ENCODE measurements at places on chromosomes 1 and 21. TPM values are rescaled to one million over a fixed set of nuclear protein-coding genes. Genes with fewer than 3 reads are reported as not detected.

- peak overlapping the region; percentile 46 for H3K4me3 ChIP-seq
- peak overlapping the region; percentile 97 for H3K27ac ChIP-seq
- peaks cover 79% of the 10 kb centered on the region for H3K4me1 ChIP-seq
- DNase-seq = peak; percentile 87
- H3K36me3 ChIP-seq = peaks cover 13% of the 10 kb centered on the region
Observed at GRCh38 chr1:19448491-19449439, 36.6 kb downstream of the CAPZB start.

SLAMF9 gene
- not detected for total RNA-seq

ASTN1 gene
- total RNA-seq = under 0.01 TPM

DNA sequence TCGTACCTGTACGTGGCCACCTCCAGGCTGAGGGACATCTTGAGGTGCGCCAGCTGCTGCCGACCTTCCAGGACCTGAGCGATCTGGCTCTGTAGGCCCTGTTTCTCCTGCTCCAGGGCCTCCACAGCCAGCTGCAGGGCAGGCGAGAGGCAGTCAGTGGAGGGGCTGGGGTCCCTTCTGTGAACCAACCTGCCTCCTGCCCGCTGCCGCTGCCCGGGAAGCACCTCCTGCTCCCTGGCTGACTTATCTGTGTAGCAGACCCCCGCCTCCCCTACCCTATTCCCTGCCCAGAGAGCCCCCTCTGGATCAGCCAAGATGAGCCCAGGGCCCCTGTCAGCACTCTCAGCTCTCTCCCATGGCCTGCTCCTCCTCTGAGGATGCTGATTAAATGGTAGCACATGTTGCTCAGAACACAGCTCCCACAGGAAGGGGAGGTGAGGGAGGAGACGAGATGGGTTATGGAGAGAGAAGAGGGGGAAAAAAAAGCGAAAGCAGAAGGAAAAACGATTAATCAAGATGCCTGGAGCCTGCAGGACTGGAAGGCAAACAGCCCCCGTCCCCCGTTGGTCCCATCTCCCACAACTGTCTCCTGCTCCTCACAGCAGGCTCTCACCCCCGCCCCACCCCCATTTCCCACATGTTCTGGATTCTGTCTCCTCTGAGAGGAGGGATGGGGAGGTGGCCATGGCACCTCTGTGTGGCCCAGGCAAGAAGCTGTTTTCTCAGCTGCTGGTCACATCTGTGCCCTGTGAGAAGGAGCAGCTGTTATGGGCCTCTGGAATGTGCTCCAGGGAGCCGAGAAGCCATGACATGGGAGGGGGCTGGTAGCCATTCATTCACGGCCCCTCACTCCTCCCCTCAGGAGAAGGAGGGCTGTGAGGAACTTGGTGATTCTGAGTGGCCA, 1.7 kb downstream of the NES start:
- peaks cover 16% of the 10 kb centered on the region for H3K4me1 ChIP-seq
- H3K27ac ChIP-seq = no peak overlapping the region
- H3K4me3 ChIP-seq = peak overlapping the region; percentile 68

GRCh38 chr1:2255420-2256369, 27.6 kb downstream of the SKI start:
- DNase-seq = no peak
- peaks cover 16% of the 10 kb centered on the region for H3K4me1 ChIP-seq
- H3K27me3 ChIP-seq = no peaks in the 10 kb centered on the region
- H3K27ac ChIP-seq = peak overlapping the region; percentile 83
- peaks cover 14% of the 10 kb centered on the region for H3K36me3 ChIP-seq

TRIM46 gene
- total RNA-seq = 3.3 TPM

GBP7 gene
- not detected for total RNA-seq

ELOVL1 gene
- total RNA-seq = 35.9 TPM

DNA sequence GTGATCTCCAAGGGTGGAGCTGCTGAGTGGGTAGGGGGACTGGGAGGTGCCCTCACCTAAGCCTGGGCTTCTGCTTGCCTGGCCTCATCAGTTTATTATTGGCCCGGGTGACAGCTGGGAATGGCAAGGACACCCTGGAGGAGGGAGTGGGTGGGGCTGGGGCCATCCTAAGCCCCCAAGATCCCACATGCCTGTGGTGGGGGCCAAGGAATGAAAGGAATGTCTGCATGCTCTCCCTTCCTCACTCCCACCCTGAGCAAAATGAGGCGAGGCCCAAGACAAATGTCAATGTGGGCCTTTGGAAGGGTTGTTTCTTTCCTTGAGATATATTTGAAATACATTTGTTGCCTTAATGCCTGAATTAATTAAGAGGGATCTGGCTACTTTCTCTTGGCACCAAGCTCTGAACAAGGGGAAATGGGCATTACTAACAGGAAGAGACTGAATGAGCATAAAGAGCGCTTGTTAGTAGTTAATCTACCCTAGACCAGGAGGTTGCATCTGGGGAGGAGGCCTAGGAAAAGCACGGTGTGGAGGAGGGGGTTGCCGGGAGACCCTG, 19.7 kb upstream of the CHI3L1 start:
- no peaks in the 10 kb centered on the region for H3K36me3 ChIP-seq
- H3K27me3 ChIP-seq = no peaks in the 10 kb centered on the region

GRCh38 chr1:37722181-37723071, 30.1 kb downstream of the CDCA8 start:
- H3K36me3 ChIP-seq = no peaks in the 10 kb centered on the region
- DNase-seq = peak; percentile 62
- H3K27me3 ChIP-seq = peaks cover 35% of the 10 kb centered on the region
- H3K4me1 ChIP-seq = peaks cover 14% of the 10 kb centered on the region

ADAMTS4 gene
- 1.4 TPM for total RNA-seq

DNA sequence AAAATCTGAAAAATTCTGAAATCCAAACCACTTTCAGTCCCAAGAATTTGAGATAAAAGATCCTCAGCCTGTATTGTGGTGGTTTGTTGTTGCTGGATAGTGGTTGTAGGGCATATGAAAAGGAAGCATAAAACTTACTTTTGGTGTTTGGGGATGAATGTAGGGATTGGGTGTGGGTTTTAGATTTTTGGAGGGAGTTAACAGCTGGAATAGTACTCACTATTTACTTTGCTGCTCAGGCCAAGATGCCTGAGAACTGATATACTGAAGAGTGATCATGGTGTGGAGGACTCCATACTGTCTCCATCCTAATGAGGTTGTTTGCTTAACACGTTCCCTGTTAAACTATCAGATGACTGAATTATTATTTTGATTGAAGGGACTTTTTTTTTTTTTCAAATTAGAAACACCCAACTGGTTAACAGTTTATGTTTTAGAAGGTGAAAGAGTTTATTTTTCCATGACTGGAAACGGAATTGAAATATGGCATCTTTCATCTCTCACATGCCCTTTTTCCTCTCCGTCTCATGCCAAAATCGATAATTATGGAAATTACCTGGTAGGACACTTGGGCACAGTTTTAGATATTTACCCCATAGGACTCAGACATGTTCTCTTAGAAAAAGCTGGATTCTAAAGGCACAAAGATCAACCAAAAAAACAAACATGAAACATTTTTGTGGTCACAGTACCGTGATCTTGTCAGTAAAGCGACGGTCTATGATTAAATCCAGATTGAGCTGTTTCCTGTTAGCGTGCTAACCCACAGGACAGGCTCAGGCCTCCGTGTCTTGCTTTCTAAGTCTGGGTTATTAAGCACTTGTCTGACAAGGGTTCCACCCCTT, 37.3 kb downstream of the RGL1 start:
- peaks cover 41% of the 10 kb centered on the region for H3K4me1 ChIP-seq
- H3K27me3 ChIP-seq = no peaks in the 10 kb centered on the region
- peak; percentile 51 for DNase-seq
- peak overlapping the region; percentile 81 for H3K27ac ChIP-seq
- H3K36me3 ChIP-seq = no peaks in the 10 kb centered on the region
- H3K4me3 ChIP-seq = peak overlapping the region; percentile 48

KCNJ6 gene
- 0.36 TPM for total RNA-seq

GRCh38 chr1:4585216-4585615, 69.2 kb upstream of the AJAP1 start:
- H3K36me3 ChIP-seq = no peaks in the 10 kb centered on the region
- no peak for DNase-seq
- no peak overlapping the region for H3K4me3 ChIP-seq
- H3K4me1 ChIP-seq = no peaks in the 10 kb centered on the region
- no peak overlapping the region for H3K27ac ChIP-seq
- H3K27me3 ChIP-seq = no peaks in the 10 kb centered on the region

GRCh38 chr1:96688767-96689166, 32.8 kb upstream of the PTBP2 start:
- H3K4me3 ChIP-seq = no peak overlapping the region
- H3K36me3 ChIP-seq = no peaks in the 10 kb centered on the region
- H3K4me1 ChIP-seq = no peaks in the 10 kb centered on the region
- no peaks in the 10 kb centered on the region for H3K27me3 ChIP-seq
- no peak for DNase-seq

GRCh38 chr1:179288977-179289376, 4.6 kb upstream of the SOAT1 start:
- H3K27me3 ChIP-seq = no peaks in the 10 kb centered on the region
- no peak overlapping the region for H3K4me3 ChIP-seq
- no peaks in the 10 kb centered on the region for H3K36me3 ChIP-seq
- no peak overlapping the region for H3K27ac ChIP-seq

DNA sequence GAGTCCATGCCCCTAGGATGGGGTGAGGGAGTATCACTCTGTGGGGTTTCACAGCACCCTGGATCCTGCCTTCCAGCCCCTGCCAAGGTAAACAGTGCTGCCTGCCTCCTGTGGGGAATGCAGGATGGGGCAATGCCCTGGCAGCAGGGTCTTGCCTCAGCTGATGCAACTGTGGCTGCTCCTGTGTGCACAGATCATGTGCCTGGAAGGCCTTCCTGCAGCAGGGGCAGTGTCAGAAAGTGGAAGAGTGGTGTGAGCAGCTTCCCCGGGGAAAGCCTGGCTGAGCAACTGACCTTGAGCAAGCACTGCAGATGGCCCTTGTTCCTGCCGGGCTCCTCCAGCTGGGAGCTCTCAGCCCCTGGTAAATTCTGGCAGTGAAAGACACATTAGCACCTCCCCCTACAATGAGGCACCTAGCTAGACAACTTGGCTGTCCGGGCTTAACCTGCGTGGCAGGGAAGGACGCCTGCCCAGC, 9.9 kb downstream of the TOR3A start:
- H3K27ac ChIP-seq = peak overlapping the region; percentile 65
- H3K27me3 ChIP-seq = no peaks in the 10 kb centered on the region
- peaks cover 68% of the 10 kb centered on the region for H3K36me3 ChIP-seq
- peaks cover 22% of the 10 kb centered on the region for H3K4me1 ChIP-seq

- H3K27me3 ChIP-seq = peaks cover 25% of the 10 kb centered on the region
- peak; percentile 61 for DNase-seq
- no peak overlapping the region for H3K4me3 ChIP-seq
Observed at GRCh38 chr1:204344665-204345355, 14.9 kb downstream of the PLEKHA6 start.

- peak overlapping the region; percentile 52 for H3K4me3 ChIP-seq
- DNase-seq = no peak
Observed at GRCh38 chr1:89069951-89070350, 4.9 kb upstream of the GBP1 start.

HES2 gene
- total RNA-seq = not detected

MECR gene
- total RNA-seq = 25.6 TPM

CREG1 gene
- total RNA-seq = 150 TPM

GRCh38 chr1:194225821-194226220, 1039.4 kb upstream of the B3GALT2 start:
- no peaks in the 10 kb centered on the region for H3K27me3 ChIP-seq
- no peak overlapping the region for H3K4me3 ChIP-seq
- no peaks in the 10 kb centered on the region for H3K4me1 ChIP-seq
- no peak for DNase-seq
- no peaks in the 10 kb centered on the region for H3K36me3 ChIP-seq

NUP210L gene
- total RNA-seq = under 0.01 TPM

DNA sequence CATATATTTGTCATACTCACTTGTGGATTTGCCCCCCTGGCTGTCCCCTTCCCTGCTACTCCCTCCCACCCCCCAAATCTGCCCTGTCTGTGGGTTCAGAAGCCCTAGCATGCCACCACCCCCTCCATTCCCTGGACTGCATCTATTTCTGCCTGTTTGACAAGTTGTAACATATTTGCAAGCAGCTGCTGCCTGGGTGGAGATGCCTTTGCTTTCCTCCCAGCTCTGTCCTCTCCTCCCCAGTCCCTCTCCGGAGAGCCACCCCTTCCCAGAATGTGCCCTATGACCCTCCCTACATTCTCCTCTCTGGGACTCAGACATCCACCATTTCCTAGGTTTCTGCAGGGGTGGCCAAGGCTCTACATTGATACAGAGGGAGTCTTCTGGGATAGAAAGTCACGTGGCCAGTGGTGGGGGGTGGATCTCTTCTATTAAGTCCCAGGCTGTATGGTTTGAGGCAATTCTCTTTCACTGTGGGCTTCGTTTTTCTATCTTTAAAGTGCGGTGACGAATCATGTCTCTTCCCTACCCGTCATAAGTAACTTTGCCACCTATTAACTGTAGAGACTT, 6.0 kb upstream of the MYOG start:
- H3K27me3 ChIP-seq = peaks cover 45% of the 10 kb centered on the region
- H3K4me3 ChIP-seq = no peak overlapping the region
- H3K36me3 ChIP-seq = no peaks in the 10 kb centered on the region
- H3K27ac ChIP-seq = no peak overlapping the region
- DNase-seq = peak; percentile 62

GRCh38 chr1:18581420-18581880, 49.2 kb upstream of the PAX7 start:
- H3K27me3 ChIP-seq = no peaks in the 10 kb centered on the region
- no peaks in the 10 kb centered on the region for H3K36me3 ChIP-seq
- H3K4me3 ChIP-seq = no peak overlapping the region

NES gene
- total RNA-seq = 1.5 TPM

DNA sequence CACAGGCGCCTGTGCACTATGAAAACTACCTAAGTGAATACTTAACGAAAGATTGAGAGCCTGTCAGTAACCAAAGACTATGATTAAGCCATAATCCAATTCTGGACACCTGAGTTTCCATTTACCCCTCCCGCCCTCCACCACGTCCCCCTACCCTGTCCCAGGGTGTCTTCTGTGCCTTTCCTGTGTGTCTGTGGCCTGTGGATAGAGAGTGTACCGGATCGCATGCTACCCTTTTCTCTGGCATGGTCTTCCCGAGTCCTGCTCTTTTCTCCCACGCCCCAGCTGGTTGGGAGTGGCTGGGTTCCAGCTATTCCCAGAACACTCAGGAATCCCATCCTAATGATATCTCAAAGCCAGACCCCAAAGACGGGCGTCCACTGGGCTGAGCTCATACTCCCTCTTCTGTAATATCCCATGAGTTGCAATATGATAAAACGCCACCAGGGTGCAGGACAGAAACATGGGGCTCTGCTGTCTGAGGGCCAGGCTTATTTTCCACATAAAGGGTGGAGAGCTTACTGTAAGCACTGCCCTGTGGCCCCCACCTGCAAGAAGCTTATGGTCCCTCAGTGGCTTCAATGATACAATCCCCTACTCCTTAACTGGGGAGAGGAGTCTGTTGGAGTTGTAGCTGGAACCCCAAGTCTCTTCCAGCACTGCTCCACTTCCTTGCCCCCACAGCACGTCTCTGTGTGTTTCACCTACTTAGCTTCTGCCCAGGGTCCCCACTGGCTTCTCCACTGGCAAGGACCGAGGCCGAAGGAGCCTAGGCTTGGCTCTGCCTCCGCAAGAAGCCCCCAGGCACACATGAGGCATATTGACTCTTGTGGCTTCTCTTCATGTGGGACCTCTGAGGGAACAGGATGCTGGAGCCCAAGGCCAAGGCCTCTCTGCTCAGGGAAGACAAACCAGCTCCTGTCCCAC, 17.6 kb upstream of the ALX3 start:
- peaks cover 48% of the 10 kb centered on the region for H3K27me3 ChIP-seq
- no peak overlapping the region for H3K27ac ChIP-seq
- H3K36me3 ChIP-seq = no peaks in the 10 kb centered on the region
- DNase-seq = peak; percentile 97
- H3K4me3 ChIP-seq = no peak overlapping the region

- H3K4me3 ChIP-seq = no peak overlapping the region
- no peak overlapping the region for H3K27ac ChIP-seq
- no peaks in the 10 kb centered on the region for H3K27me3 ChIP-seq
Observed at GRCh38 chr1:30460661-30461060, 262.7 kb downstream of the MATN1 start.

SMIM1 gene
- not detected for total RNA-seq

ATG4C gene
- total RNA-seq = 9.4 TPM
